ENCODE measurements at places on chromosomes 1 and 21.

- DNase-seq: no peak
Measured at GRCh38 chr1:15289251-15289651, 42.2 kb downstream of the FHAD1 start.

- DNase-seq: no peak
Measured at GRCh38 chr1:241927321-241927720, 30.2 kb upstream of the BECN2 start.

GRCh38 chr1:6423321-6423999 is 1.1 kb upstream of the ESPN start:
- peak; percentile 83 for DNase-seq

DNA sequence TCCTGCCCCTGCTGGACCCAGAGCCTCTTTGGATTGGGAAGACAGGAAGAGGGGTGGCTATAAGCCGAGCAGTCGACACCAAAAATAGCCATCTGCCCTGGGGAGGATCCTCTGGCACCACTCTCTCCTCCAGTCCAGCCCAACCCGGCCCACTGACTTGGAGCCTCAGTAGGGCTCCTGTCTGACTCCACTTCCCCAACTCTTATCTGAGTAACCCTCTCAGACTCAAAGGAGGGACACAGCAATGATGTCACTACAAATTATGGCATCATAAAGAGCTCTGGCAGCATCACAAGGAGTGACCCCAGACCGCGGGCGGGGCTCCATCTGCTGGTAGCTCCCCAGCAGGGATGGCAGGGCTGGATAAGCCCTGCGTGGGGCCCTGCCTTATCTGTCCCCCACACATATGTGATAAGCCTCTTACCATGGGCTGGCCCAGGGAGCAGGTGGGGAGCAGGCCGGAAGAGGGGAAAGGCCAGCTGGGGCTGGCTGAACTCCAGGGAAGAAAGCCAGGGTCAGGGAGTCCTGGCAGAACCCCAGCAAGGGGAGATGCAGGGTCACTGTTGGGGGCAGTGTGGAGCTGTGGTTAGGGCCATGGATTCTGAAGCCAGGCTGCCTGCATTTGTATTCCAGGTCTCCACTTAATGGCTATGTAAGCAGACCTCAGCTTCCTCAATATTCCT is 4.6 kb upstream of the SLC6A9 start:
- no peak for DNase-seq

GRCh38 chr1:100267284-100267683 is 1.3 kb downstream of the RTCA start:
- DNase-seq: no peak

GRCh38 chr1:243267914-243268653 is 12.2 kb downstream of the SDCCAG8 start:
- DNase-seq: no peak

DNA sequence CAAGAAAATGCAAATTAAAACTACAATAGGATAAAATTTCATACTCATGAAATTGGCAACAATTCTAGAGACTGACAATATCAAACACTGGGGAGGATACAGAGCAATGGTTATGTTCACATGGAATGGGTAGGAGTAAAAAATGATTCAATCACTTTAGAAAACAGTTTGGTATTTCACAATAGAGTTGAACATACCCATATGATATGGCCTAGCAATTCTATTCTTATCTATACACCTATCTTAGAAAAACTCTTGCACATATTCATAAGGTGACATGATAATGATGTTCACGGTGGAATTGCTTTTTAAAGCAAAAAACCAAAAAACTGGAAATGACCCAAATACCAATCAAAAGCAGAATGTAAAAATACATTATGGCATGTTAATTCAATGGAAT is 28.7 kb downstream of the PHC2 start:
- DNase-seq: no peak

- DNase-seq: no peak
Measured at GRCh38 chr1:29859126-29859525, 622.8 kb downstream of the PTPRU start.

DNA sequence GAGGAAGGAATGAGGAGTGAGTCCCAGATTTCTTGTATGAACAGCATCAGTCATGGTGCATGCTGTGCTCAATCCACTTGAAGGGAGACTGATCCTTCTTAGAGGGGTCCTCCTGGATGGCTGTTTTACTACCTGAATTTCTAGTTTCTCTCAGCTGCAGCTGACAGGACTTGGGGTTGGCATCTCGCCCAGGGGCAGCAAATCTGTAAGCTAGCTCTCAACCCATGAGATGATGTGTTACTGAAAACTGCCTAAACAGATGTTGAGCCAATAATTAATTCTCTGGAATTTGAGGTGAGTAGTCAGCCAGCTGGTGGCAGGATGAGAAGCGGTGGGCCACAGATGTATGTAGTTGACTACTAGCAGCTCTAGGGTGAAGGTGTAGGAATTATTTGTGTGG is 19.6 kb downstream of the BACH1 start:
- DNase-seq: no peak

GRCh38 chr21:33201956-33202355 is 27.8 kb upstream of the IFNAR2 start:
- DNase-seq: no peak

DNA sequence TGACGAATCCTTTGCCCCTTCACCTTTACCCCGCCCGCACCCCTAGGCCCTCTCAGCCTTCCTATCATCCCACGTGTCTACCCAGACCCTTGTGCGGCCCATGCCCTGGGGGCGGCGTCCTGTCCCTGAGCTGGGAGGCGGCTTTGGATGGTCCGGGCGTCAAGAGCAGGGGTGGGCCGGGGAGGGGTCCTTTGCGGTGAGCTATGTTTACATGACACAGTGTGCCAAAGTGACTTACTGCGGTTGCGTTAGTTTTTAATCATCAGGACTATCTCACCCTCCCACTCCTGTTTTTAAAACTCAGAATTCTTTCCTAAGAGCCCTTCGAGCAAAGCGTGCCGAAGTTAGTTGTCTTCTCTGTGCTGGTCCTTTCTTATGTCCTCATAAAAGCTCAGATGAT is 144.6 kb downstream of the PGBD5 start:
- DNase-seq: no peak

DNA sequence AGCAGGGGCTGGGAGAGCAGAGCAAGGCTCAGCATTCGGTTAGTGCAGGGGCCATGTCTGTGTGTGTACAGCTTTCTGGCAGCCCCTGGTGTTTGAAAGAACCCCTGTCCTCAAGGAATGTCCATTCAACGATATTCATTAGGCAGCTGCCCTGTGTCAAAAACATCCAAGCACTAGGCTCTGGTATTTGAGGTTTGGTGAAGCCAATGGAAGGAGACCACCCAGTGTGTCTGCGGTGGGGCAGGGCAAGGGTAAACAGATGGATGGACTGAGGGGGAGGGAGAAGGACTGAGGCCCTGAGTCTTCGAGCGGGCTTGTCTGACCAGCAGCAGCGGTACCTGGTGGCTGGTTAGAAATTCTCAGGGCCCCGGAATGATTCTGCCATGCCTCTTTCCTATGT is 155.6 kb upstream of the KLHDC7A start:
- DNase-seq: no peak

GRCh38 chr1:172790245-172790644 is 131.3 kb downstream of the FASLG start:
- DNase-seq: no peak

DNA sequence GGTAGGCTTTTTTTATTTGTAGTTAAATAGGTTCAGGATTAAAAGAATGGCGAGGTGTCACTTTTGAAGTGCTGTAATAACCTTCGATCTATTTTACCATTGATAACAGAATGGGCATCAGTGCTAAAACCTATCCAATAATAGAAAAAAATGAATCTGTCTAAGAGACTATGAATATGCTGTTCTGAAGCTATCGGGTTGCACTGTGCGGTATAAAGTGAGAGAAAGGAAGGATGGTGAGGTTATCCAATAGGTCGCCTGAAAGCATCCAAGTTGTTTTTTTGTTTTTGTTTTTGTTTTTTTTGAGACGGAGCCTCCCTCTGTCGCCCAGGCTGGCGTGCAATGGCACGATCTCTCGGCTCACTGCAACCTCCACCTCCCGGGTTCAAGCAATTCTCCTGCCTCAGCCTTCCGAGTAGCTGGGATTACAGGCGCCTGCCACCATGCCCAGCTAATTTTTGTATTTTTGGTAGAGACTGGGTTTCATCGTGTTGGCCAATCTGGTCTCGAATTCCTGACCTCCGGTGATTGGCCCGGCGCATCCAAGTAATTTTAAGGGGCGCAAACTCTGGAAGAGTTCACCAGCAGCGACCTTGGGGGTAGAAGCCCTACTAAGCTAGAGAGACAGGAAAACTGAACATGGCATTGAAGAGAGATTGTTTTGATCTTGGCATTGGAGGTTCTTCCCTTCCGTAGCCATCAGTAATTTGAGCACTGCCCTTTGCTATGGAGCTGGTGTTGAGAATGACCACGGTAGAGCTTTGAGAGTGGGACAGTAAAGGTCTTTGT is 8.7 kb upstream of the MDM4 start:
- no peak for DNase-seq

GRCh38 chr1:20948101-20948500 is 161.0 kb upstream of the HP1BP3 start:
- DNase-seq: no peak

- no peak for DNase-seq
Measured at GRCh38 chr1:55877437-55878232, 662.5 kb upstream of the USP24 start.

GRCh38 chr1:114010433-114011184 is 31.3 kb downstream of the OLFML3 start:
- no peak for DNase-seq

- DNase-seq: no peak
Measured at GRCh38 chr1:236150311-236150955, 8.1 kb downstream of the GPR137B start.

DNA sequence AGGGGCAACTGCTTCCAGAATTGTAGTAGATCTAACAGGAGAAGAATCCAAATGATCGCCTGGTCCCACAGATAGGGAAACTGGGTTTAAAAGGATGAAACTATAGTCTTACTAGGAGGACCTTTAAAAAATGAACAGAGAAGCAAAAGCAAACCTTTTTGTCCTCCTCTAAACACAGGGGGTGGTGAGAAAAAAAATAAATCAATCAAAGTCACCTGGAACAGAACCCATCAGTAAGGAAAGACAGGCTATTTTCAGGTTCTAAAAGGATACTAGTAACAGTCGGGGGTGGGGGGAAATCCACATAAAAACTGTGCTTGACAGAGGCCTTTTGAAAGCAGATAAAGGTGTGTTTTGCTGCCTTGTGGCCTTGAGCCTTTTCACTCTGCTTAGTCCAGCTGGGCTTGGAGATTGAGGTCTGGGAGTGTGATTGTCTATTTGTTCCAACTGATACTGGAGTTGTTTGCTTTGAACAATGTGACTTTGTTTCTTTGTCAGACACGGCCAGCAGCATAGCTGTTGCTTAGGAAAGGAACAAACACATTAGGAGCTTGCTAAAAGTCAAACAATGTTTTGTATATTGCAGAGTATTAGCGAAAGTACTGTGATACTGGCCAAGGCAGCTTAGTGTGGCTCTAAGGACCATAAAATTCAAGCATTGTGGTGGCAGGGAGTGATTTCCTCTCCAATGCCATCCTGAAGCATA is 141.1 kb upstream of the IRF2BP2 start:
- DNase-seq: no peak

DNA sequence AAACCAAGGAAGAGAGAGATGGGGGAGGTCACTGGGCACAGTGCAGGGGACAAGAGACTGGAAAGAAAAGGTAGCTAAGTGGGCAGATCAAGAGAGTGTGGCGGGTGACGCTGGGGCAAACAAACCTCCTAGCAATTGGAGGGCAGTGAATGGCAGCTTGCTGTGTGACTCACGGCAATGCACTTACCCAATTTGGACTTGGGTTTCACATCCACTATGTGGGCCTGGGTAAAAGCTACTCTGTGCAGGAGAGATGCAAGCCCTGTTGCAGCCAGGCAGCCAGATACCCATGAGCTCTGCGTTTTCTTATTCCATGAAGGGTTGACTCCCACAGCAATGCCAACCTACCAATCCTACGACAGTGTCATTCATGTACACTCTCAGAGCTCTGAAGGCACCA is 9.5 kb downstream of the PLXNA2 start:
- DNase-seq: no peak

- no peak for DNase-seq
Measured at GRCh38 chr1:18949686-18950400, 6.6 kb downstream of the IFFO2 start.

- DNase-seq: no peak
Measured at GRCh38 chr1:64473367-64473766, 3.4 kb downstream of the CACHD1 start.

DNA sequence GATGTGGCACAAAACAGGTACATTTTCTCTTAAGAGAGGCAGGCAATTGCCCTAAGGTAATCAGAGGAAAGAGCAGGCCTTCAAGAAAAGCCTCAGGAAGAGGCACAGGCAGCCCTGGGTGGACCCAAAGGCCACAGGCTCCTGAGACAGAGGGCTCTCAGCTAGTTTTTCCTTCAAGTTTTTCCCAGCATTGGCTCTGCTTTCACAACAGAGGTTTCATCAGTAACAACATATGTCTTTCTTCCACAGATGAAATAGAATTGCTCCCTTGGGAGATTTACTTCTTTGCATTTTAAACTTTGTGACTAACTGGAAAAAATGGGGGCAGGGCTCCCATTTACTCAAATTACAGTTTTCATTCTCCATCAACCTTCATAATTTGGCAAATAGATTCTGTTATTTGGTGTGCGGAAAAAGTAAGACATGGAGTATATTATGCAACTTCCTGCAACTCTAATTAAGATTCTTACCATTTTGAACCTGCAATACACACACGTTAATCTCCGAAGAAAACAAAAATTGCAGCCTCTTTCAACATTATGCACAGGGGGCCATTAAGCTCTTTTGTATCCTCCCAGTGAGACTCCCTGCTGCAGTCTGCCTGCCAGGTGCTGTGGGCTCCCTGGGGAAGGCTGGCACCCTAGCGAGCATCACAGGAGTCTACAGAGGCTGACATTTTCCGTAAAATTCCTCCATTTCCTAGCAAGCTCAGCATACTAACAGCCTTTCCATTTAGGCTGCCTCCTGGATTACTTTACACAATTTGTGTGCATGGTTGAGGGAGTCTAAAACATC is 282.3 kb downstream of the USH2A start:
- DNase-seq: no peak

GRCh38 chr1:58248791-58249190 is 297.7 kb downstream of the OMA1 start:
- no peak for DNase-seq

DNA sequence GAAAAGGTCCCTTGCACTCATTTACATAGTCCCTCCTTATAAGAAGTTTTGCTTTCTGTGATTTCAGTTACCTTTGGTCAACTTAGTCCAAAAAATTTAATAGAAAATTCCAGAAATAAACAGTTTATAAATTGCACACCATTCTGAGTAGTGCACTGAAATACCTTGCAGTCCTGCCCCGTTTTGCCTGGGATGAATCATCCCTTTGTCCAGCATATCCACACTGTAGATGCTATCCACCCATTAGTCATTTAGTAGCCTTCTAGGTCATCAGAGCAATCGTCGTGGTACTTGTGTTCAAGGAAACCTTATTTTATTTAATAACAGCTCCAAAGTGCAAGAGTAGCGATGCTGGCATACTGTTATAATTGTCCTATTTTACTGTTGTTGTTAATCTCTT is 38.0 kb downstream of the SPRTN start:
- no peak for DNase-seq

DNA sequence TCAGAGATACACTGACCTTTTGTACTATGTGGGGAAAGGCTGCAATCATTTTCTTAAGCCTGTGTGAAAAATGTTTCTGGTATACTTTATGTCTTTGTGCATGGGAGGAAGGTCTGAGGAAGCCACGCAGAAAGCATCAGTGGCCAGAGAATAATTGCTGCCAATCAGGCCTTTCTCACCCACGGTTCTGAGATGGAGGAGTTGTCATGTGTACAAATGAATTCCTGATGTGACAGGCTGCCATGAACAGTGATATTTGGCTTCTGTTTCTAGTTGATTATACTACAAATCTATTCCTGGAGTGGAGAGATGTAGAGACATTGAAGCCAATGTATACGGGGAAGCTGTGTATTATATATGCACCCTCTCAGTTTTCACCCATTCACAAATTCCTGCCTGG is 142.6 kb downstream of the GRIK1 start:
- no peak for DNase-seq

Data from GM12891 (cell line).